ENCODE measurements at places on chromosomes 7 and 10.

- no peak for DNase-seq
Observed at GRCh38 chr10:17236468-17237148, 8.6 kb downstream of the VIM start.

DNA sequence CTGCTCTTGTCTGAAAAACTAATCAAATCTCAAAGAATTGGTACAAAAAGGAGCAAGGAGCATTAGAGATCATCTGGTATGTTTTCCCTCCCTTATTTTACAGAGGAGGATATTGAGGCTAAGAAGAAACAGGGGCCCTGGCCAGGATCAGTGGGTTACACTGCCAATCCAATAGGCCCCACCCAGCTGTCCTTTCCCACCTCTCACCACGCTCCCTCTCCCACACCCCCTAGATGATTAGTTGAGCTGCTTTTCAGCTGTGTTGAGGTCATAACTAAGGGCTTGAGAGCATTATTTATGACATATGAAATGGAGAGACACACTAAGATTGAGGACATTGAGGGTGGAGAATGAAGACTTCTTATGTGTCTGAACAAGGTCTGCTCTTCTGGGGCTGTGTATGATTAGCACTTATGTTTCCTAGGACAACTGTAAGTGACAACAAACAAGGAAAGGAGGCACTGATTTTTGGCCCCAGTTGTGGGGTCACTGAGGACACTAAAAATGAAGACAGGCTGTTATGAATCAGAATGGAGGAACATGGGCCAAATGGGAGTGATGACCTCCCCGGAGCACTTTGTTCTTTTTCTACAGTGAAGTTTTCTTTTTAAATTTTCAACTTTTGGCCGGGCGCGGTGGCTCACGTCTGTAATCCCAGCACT is 26.5 kb downstream of the VWA2 start:
- no peak for DNase-seq

- no peak for DNase-seq
Observed at GRCh38 chr7:6656413-6656812, 19.3 kb downstream of the ZNF316 start.

DNA sequence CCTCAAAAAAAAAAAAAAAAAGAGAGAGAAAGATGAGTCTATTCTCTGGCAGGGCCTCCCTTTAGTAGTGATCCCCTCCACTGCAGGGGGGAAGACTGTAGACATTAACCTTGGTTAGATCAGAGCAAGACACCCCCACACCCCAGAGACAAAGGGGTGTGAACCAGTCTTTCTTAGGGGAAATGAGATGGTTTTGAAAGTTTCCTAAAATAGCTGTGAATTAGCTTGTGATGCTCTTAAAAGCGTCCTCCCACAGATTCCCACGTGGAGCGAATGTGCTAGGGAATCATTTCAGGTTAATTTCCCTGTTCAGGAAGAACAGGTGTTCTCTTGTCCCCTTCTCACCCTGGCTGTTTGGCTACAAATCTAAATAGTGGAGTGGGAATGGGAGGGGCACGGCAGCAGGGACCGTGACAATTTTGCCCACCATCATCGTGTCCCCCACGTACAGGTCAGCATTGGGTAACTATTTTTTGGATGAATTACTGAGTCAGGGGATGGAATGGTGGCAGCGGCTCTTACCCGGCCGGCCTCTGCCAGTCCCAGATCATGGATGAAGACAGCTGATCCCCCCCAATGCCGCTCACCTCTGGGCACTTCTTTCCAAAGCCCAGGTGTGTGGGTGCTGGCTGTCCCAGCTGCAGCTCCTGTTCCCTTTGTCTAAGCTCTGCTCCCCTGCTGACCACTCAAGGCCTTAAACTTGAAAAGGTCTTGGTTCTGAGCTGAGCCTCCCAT is 152.9 kb downstream of the CCDC3 start:
- DNase-seq: no peak

GRCh38 chr7:35331730-35332678 is 78.1 kb upstream of the TBX20 start:
- no peak for DNase-seq

- peak; percentile 28 for DNase-seq
Observed at GRCh38 chr10:102133373-102134195, 744 bp downstream of the PPRC1 start.

DNA sequence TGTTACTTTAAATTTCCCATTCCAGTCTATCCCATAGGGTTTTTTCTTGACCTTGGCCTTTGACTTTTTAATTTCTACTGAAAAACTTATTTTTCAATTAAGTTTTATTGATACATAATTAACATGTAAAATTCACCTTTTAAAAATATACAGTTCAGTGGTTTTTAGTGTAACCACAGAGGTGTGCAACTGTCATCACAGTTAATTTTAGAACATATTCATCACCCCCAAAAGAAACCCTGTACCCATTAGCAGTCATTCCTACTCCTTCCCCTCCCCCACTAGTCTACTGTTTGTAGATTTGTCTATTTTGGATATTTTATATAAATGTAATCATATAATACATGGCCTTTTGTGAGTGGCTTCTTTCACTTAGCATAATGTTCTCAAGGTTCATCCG is 96.5 kb upstream of the GJD4 start:
- no peak for DNase-seq

DNA sequence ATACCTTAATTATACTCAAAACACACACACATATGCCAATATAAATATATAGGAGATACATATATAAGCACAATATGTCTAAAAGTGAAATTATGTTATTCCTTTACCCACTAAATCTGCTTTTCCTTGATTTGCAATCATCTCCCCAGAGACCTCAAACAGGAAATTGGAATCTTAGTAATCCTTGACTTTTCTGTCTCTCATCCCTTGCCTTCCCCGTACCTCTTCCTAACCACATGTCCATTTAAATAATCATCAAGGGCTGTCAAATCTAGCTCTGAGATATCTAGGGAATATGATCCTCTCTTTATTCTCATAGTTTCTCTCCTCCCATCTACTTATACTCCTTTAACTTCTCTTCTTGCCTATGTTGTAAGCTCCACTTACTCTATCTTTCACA is 336.6 kb downstream of the HGF start:
- DNase-seq: no peak

GRCh38 chr10:72784551-72785351 is 92.8 kb downstream of the MCU start:
- no peak for DNase-seq

- no peak for DNase-seq
Observed at GRCh38 chr10:10910634-10911033, 107.0 kb upstream of the CELF2 start.

- no peak for DNase-seq
Observed at GRCh38 chr7:136386876-136387275, 409.7 kb upstream of the MTPN start.

GRCh38 chr7:22146961-22147512 is 201.3 kb upstream of the CDCA7L start:
- DNase-seq: no peak

GRCh38 chr7:78014401-78014800 is 215.8 kb downstream of the PHTF2 start:
- DNase-seq: no peak

DNA sequence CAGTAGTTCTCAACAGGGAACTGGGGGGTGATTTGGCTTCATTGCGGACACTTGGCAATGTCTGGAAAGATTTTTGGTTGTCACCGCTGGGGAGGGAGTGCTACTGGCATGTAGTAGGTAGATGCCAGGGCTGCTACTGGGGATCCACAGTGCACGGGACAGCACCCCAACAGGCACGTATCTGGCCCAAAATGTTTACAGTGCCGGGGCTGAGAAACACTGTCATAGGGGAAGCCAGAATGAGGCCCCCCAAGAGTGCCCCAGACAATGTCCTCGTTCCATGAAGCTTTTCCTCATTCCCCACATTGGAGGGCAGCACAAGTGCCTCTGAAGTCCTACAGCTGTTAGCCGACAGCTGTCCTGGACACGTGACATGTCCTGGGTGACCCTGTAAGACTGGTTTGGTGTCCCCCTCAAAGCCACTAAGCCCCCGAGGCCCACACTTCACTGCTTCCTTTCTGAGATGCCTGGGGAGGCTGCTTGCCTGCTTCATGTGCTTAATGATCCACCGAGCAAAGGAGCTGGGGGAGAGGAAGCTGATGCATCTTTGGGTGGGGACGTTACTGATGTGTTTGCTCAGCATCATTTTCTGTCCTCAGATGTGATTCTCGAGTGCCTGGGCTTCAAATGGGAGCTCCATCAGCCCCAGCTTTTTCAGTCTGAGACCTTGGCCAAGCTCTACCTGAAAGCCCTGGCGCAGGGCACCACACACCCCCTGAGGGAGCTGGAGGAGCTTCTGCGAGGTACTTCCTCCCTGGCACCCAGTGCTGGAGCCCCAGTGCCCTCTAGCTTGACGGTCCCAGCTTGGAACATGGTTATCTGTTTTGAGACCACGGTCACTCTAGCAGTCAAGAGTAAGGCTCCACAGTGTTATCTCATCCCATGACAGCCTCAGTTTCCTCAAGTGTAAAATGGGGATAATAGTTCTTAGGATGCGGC is 14.7 kb downstream of the BTBD16 start:
- DNase-seq: no peak

- no peak for DNase-seq
Observed at GRCh38 chr10:119183664-119184412, 5.2 kb upstream of the PRDX3 start.

DNA sequence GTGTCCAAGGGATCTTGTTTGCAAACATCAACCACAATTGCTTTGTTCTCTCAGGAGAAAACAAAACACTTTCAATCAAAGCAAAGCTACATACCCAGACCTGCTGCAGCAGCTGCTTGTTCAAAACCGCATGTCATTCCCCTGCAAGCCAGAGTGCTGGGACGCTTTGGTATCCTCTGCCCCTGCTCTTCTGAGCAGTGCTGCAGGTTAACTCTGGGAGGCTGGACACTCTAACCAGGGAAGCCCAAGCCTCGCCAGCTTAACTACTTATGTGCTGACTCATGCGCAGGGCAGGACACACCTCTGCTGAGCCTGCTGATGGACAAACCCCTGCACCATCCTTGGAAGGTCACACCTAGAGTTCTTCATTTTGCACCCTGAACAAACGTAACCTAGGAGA is 28.2 kb upstream of the ASAH2 start:
- DNase-seq: no peak

DNA sequence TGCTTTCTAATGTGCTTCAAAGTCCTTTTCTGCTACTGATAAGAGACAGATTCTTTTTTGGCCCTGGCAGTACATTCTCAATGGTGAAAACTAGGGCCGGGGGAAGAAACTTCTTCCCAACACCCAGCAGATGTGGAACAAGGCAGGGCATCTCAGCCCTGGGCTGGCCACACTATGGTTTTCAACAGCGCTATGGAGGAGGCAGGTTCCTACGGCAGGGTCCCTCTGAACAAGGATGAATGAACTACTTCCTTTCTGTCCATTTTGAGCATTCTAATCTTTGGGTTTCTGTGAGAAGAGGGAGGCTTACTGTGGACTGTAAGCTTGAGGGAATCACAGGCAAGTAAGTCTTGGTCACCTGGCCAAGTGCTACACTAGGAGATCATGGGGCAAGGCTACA is 78.7 kb downstream of the VSTM4 start:
- DNase-seq: no peak

Data from NCI-H1694 treated with DMSO at 0.1 percent for 48 hours (cell line).